Stimulated activated CD8-positive, alpha-beta memory T cell treated with anti-CD3 and anti-CD28 coated beads, Interleukin-4, amount 100 ng/mL, for 4 hours (primary cell): ENCODE measurements at places on chromosomes 1 and 21.

DNA sequence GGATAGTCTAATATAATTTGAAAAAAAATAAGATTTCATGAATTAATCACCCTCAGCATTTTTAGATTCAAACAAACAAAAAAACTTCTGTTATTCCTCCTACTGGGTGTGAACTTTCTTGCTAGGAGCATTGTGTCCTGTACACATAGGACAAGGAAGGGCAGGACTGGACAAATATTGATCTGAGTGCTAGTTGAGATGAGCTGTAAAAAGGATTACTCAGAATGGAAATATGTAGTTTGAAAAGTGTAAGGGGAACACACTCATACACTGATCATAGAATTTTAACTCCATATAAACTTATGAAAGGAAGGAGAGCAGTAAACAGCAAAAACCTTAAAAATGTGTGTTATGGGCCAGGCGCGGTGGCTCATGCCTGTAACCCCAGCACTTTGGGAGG, 156.5 kb upstream of the ZNF648 start:
- no peak for DNase-seq

DNA sequence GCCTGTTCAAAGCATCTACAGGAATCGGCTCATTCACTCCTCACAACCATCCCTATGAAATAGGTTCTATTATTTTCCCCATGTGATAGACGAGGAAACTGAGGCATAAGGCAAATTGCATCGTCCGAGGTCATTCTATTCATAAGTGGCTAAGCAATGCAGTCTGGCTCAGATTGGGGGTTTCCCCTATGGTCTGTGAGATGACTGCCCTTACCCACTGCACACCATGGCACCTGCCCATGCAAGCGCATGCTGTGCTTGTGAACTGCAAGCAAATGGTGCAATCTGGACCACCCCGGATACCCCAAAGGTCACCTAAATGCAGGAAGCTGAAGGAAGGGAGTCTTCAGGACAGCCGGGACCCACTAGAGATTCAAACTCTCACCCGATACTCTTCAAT, 123.4 kb upstream of the SOD1 start:
- no peak for DNase-seq

DNA sequence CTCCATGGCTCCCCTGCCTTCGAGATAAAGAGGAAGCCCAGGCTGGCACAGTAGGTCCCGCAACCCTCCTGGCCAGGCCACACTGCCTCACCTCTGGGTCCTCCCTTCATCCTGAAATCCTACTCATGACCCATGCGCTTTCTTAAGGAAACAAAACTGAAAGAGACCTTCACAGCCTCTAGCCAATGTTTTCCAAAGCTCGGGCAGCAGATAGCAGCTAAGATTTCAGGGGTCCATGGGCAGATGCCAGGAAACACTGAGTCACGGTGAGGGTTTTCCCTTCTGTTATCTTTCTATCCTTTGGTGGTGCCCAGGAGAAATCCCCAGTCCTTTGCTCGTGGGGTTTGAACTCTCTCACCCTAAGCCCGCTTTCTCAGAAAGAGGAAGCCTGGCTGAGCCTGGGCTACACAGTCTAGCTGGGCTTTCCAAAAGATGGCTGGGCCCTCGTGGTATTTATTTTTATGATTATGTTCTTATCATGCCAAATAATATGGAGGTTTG, 26.6 kb downstream of the TTC39A start:
- no peak for DNase-seq

- no peak for DNase-seq
Observed at GRCh38 chr1:35561297-35561971, 3.8 kb downstream of the NCDN start.

DNA sequence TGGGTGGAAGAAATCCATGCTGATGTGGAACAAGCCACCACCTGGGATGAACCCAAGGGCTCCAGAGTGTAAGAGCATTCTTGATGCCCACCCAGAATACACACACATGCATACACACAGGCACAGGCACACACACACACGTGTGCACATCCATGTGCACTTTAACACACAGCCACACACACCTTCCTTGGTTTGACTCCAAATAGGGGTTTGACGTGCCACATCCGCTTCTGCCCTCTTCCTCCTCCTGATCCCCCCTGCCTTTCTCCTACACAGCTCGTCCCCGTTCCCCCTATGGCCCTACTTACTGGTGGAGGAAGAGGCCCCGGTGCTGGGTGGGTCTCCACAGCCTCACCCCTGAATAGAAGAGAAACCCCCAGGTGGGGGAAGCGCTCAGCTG, 16.0 kb downstream of the SPATA21 start:
- no peak for DNase-seq

- DNase-seq: no peak
Observed at GRCh38 chr1:41355356-41355755, 5.9 kb upstream of the FOXO6 start.

DNA sequence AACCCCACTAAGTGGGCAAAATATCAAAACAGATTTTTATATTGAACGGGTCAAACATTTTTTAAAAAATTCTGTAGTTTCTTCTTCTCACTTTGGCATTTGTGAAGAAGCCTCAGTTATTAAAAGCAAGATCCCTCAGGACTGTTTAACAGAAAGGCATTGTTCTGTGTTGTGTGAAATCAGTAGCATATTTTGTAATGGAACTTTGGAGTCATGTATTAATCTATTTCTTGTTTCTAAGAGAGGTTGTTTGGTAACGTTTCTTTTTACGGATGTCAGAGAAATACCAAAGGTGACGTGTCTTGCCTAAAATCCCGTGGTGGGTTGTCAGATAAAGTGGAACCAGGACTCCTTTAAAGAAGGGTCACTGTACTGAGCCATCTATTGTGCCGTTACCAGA, 23.7 kb downstream of the GPR137B start:
- no peak for DNase-seq

- DNase-seq: no peak
Observed at GRCh38 chr1:58779801-58780382, 4.0 kb downstream of the JUN start.

DNA sequence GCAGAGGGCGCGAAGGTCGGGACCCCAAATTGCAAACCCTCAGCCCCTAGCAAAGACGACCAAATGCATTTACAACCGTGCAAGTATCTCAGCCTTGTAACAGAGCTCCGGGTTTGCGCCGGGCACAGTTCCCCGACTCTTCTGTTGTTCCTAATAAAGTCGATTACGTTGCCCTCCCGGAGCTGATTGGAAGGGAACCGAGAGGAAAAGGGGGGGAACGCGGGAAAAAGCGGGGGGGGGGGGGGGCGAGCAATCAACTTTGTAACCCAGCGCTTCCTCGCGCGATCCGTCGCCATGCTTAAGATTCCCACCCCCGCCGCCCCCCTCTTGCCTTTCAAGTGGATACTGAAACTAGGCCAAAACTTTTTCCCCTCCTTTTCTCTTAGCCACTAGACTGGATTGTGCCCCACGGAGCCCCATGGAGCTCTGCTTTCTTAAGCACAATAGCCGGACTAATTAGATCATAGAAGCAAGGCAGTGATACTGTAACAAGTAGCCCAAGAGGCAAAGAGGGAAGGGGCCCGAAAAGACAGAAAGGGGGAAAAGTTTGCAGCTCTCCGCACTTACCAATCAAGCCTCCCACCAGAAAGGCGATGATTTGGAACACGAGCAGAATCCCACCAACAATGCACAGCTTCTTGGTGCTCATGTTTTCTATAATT, 565 bp downstream of the WLS start:
- DNase-seq: no peak

- no peak for DNase-seq
Observed at GRCh38 chr1:43232074-43232473, 37.7 kb upstream of the TMEM125 start.

- no peak for DNase-seq
Observed at GRCh38 chr1:32353886-32354570, 8.3 kb downstream of the FAM229A start.

DNA sequence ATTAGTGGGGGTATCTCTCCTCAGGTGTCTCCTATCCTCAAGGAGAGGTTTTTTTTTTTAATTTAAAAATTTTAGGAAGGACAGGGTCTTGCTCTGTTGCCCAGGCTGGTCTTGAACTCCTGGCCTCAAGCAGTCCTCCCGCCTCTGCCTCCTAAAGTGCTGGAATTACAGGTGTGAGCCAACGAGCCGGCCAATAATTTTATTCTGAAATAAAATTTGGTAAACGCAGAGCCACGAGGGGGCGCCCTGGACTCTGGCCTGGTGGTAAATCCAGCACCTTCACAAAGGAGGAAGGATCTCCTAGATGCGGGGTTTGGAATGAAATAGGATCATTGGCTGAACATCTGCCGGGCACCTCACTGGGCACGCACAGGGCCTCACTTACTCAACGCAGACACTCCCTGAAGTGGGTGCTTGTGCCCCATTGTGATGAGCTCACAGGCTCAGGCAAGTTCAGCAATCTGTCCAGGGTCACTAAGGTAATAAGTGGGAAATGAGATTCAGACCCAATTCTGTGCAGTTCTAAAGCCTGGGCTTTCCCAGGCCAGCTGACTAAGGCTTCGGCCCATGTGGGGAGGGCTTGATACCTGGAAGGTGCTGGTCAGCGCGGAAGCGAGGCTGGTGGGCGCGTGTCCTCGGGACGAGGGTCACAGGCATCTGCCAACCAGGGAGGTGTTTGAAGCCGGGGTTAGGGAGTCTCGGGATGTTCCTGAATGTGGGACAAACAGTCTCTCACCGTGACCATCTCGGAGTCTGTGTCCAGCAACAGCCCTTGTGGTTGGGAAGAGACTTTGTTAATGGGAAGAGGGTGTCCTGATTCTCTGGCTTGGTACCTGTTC, 32.7 kb upstream of the ETV3 start:
- DNase-seq: no peak

DNA sequence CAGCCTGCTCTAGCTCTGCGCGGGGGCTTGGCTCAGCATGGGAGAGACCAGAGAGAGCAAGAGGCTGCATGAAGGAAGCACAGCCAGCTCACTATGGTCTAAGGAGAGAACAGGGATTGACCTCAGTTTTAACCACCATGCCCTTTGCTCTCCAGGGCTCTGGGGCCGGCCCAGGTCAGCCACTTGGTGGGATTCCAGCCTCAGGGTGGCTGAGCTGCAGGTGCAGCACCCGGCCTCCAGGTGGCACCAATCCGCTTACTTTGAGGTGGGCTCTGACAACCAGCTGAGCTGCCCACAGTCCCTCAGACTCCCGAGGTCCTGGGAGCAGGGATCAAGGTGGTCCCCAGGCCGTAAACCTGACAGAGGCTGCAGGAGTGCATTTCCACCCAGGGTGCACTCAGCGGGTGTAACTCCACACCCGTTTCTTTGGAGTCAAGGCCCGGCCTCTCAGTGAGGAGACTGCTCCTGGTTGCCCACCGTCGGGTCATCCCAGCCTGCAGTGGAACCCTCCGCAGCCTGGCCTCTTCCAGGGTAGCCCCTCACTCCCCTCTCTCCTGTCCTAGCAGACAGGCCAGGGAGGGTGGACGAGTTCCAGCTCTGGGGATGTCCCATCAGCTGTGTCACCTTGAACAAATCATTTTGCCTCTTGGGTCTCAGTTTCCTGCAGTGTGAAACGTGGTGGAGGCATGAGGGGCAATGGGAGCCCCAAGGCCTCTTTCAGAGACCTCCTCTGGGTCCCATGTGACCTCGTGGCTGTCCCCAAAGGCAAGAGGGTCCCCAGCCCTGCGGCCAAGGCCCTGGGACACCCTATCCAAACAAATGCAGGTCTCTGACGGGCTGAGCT, 607 bp upstream of the LGR6 start:
- peak; percentile 14 for DNase-seq

DNA sequence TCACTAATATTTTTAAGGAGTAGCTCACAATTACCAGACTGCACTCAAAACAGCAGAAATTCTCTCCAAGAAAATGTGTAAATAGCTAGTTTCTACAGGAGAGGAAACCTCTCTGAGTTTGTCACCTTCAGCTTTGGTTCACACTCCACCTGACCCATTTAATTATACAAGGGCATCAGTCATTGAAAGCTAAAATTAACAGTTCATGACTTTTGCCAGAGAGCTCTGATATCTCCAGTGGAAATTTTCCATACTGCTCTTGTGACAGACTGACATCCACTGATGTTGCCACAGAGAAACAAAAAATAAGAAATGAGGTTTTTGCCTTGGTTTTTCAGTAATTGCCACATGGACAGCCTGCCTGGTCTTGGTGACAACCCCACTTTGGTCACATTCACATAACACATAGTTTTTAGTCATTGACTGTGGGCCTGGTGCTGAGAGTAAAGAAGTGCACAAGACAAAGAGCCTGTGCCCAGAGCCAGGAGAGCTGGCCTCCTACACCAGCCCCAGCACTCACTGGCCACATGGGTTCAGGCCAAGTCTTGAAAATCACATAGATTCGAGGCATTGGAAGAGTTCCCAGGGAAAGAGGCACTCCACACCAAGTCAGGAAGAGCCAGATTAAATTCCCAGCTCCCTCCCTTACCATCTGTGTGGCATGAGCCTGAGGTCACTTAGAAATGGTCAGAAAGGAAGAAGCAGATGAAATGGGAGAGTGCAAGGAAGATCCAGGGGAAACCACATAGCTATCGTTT, 13.8 kb upstream of the SIM2 start:
- DNase-seq: no peak

GRCh38 chr21:26925636-26926035, 41.3 kb downstream of the ADAMTS5 start:
- DNase-seq: no peak

GRCh38 chr1:170661646-170662411, 2.1 kb upstream of the PRRX1 start:
- no peak for DNase-seq

DNA sequence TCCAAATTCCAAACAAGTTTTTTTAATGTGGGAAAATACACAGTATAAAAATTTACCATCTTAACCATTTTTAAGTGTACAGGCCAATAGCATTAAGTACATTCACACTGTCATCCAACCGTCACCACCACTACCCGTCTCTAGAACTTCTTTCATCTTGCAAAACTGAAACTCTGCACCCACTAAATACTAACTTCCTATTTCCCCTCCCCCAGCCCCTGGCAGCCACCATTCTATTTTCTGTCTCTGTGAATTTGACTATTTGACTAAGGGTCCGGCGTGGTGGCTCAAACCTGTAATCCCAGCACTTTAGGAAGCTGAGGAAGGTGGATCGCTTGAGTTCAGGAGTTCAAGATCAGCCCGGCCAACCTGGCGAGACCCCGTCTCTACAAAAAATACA, 36.1 kb downstream of the CLSTN1 start:
- DNase-seq: peak; percentile 3

DNA sequence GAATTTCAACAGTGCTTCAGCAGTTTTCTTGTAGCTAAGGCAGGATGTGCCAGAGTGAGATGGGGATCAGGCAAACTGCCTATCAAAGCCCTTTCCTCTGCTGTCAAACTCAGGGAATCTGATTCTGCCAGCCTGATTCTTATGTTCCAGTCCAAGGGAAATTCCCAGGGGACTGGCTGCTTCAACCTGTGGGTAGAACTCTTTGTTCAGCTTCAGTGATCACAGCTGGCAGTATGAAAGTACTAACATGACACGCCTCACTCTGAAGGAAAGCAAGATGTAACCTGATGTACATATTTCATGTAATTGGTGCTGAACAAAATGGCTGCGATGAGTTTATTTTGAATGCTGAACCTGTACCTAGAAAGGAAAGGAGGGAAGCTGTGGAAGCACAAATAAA, 40.1 kb upstream of the SLC5A9 start:
- no peak for DNase-seq

DNA sequence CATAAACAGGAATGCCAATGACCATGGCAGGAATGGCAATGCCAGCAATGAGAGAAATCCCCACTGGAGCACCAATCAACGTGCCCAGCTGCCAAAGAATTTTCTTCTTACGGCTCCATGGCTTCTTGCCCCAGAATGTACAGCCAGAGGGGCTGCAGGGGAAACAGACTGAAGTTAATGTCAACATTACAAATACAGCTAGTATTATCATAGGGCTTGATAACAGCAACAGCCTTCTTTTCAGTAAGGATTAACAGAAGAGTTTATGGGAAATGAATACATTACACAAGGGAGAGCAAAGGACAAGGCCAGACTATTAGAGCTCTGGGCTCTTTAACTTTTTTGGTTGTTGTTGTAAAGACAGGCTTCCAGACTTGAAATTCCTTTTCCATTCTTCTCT, 18.2 kb downstream of the RNF19B start:
- DNase-seq: no peak
